Stimulated activated CD8-positive, alpha-beta memory T cell treated with anti-CD3 and anti-CD28 coated beads, Interleukin-15, amount 100 ng/mL, for 24 hours (primary cell): ENCODE measurements at places on chromosomes 12 and 14.

DNA sequence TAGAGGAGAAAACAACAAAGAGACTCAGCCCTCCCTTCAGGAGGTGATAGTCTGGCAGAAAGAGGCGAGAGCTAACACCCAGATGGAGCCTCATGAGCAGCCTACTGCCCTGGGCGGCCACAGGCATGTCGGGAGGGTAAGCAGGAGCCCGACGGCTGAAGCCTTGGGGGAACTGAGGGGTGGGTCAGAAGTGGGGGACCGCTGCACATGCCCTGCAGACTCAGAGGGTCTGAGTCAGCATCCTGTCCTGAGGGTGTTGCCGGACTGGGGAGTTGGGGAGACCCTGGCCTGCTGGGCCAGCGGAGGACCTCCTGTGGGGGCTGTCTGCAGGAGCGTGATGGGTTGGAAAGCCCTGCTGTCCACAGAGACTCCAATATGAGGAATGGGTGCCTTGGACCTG is 15.9 kb upstream of the INF2 start:
- DNase-seq = no peak

DNA sequence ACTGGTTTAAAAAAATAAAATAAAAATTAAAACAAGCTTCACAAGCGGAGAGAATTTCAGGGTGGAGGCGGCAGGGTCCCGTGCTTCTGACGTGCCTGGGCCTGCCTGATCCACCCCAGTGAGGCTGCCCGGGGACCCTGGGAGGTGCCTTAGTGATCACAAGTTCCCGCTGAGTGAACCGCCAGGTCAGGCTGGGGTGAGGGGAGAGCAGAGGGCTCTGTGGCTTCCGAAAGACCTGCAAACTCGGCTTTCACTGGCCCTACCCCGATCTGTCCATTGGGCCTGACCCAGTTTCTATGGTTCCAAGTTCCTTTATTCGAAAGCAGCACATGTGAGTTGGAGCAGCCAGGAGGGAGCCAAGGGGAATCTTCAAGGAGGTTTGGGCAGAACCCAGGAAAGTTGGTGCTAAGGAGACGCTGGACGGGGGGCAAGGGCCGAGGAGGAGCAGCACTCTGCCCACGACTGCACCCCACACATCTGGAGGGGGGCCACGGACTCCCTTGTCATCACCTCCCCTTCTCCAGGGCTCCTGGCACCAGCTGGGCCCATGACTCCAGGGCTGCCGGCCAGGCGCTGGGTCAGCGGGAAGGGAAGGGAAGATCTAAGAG is 12.9 kb downstream of the MMP14 start:
- DNase-seq = no peak

- DNase-seq = no peak
These were observed 5.7 kb downstream of the WDR20 start for GRCh38 chr14:102145395-102145794.

- no peak for DNase-seq
These were observed 64.5 kb downstream of the ANKRD9 start for GRCh38 chr14:102445066-102445465.

- no peak for DNase-seq
These were observed at the start of gene SLC25A21 for GRCh38 chr14:37172024-37172869. Gene SLC25A21 (minus strand): TSS chr14:37172606.

DNA sequence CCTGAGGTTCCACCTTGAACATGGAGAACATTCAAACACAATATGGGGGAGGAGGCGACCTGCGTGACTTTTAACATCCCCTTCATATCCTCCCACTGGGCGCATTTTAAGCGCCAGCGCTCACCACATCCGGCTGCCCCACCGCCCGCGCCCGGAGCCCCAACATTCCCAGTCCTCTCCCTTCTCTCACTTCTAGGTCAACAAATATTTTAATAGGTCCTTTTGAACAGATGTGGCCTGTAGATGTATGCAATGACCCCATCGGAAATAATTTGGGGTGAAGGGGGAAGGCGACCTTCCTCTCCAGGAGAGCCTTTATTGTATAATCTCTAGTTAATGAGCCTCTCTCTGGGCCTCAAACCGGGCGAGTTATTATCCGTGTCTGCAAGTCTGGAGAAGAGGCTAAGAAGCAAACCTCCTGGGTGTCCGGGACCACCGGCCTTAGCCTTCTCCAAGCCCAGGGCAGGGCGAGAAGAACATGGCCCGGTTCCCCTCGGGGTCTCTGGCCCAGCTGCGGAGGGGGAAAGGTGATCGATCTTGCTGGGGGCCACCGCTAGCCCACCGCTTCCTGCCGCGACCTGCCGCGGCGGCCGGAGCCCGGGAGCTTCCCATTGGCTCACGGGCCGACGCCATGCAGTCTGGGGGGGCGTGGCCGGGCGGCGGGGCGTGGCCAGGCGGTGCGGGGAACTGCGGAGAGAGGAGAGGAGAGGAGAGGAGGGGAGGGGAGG is 83.2 kb upstream of the HMGA2 start:
- DNase-seq = peak; percentile 30

- DNase-seq = no peak
These were observed 190.5 kb upstream of the PLEKHA5 start for GRCh38 chr12:18939051-18939450.

GRCh38 chr12:106021516-106021915 is 117.2 kb downstream of the NUAK1 start:
- no peak for DNase-seq
